T-helper 1 cell (primary cell): ENCODE measurements at places on chromosomes 12 and 14.

- no peak for DNase-seq
These were observed 6.2 kb downstream of the ISCU start for GRCh38 chr12:108568338-108569154.

GRCh38 chr14:36275741-36276140 is 44.7 kb downstream of the MBIP start:
- no peak for DNase-seq

- DNase-seq = no peak
These were observed 8.3 kb upstream of the RTL1 start for GRCh38 chr14:100911665-100912316.

DNA sequence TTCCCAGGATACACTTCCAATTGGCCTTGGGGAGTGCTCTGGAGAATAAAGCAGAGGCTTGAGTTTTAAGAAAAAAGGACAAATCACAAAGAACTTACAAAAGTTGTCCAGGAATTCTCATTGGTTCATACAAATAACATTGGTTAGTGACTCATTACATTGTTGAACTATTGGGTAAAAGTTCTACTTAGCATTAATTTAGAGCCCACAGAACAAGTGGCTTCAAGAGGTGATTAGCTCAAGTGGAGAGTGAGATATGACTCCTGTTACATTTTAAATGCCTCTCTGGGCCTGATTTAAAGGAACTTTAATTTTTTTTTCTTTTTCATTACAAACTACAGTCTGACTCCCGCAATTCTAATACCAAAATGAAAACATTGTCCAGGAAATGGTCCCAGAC is 72.9 kb downstream of the ASCL4 start:
- no peak for DNase-seq

GRCh38 chr14:58752771-58753201 is 115.0 kb downstream of the DACT1 start:
- DNase-seq = no peak

- no peak for DNase-seq
These were observed 13.1 kb downstream of the BATF start for GRCh38 chr14:75535164-75535898.

DNA sequence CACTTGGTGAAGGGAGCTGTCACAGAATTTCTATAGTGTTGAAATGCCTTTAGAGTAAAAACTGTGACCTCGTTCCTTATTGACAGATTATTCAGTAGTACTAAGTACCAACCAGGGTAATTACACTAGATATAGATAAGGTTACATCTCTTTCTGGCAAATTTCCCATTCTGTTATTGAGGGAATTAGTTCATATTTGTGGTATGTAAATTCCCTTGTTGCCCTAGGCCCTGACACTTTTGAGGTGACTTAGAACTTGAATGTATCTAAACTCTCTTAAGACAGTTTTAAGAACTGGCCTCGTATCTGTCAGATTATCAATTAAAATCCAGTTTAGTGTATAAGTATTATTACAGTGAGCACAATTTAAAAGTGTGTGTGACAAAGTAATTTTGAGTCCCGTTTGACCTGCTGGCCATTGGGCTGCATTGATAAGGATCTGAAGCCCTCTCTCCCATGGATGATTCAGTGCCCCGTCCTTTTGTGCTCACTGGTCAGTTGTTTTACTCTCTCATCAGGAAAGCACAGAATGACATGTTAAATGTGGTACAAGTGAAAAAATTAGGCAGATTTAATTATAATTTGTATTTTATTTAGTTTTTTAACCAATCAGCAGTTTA is 123.2 kb downstream of the GPR135 start:
- DNase-seq = no peak

DNA sequence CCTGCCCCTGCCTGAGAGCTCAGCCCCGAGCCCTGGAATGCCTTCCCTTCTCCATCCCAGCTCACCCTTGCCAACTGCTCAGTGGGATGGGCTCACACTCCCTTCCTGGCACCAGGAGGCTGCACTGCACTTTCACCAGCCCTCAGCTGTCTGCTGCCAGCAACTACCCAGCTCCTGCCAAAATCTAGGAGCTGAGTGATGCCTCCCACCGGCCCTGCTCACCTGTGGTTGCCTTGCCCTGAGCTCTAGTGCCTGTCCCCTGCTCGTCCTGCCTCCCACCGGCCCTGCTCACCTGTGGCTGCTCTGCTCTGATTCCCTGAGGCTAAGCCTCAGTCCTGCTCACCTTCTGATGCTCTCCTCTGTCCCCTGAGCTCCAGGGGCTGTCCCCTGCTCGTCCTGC is 119.8 kb downstream of the TMEM121 start:
- no peak for DNase-seq

DNA sequence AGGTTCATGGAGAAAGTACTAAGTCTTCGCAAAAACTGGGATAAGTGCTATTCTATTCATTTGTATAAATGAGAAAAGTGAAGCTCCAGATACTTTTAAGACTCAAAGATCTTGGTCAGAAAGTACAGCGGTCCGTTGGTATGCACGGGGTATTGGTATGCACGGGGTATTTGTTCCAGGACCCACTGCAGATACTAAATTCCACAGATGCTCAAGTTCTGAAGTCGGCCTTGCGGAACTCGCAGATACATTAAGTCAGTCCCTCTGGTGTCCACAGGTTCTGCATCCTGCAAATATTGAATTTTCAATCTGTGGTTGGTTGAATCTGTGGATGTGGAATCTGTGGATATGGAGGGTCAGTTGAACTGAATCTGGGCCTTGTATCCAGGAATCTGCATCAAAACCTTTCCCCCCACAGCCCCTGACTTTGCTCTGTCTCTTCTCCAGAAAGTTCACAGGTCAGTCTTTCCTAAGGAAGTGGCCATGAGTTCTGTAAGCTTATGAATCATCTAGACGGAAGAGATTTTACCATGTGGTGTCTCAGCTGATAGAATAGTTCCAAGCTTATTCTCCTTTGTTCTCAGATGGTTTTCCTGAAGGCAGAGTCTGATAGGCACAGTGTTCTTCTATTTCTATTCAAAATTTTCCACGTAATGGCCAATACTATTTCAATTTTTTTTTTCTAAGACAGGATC is 274.7 kb downstream of the NEDD1 start:
- no peak for DNase-seq

GRCh38 chr14:75697386-75697785 is 36.3 kb downstream of the TTLL5 start:
- DNase-seq = no peak
